ENCODE measurements at places on chromosomes 2 and 18.

DNA sequence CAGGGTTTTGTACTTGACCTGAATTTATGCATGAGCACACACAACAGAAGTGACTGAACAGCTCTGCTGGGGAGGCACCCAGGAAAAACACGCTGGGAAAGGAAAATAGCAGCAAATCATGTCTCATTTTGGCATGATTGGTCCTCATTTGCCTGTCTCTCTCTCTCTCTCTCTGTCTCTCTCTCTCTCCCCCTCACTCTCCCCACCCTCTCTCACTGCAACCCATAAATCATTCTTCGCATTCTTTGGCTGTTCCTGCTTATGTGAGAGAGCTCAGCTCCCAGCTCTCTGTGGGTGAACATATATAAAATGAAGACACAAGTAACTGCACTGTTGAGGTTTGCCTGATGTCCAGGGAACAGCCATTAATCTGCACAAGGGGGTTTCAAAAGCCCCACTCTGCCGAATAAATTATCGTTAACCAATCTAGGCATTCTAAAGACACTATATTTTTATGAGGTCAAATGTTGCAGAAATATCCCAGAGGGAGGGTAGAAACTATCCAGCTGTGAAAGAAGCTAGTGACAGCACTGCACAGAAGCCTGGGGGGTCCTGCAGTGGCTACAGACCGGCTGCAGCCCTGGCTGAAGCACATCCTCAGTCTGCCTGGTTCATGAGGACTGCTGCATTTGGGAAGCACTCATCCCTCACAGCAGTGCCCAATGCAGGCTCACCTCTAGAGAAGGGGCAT, 260.3 kb downstream of the AFF3 start:
- no peak for DNase-seq

- DNase-seq: no peak
Measured at GRCh38 chr2:108073415-108074072, 87.2 kb downstream of the SLC5A7 start.

DNA sequence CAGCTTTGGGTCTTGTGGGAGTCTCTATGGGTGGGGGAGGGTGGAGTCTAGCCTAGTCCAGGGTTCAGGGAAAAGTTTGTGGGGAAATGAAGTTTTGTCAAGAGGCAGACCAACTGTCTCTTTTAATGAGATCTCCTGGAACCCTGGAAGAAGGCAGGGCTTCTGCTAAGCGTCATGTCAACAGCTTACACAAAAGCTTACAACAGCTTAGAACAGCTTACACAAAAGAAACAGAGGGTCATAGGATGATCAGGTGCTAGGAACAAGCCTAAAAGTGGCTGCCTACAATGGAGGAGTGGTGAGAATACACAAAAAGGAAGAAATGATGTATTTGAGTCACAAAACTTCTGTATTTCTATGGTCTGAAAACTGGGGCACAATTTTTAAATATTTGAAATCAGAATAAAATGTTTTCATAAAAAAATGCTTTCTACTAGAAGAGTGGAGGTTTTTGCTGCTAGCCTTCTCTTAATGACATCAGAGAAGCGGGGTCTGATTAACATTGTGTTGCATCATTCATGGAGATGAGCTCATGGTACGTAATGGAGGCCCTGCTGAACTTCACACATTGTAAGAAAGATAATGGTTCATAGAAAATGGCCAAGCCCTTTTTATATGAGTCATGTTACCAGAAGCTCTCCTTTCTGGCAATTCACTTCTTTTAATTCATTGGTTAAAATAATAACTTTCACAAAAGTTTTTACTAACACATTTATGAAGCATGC, 351.0 kb downstream of the PIK3C3 start:
- DNase-seq: no peak

DNA sequence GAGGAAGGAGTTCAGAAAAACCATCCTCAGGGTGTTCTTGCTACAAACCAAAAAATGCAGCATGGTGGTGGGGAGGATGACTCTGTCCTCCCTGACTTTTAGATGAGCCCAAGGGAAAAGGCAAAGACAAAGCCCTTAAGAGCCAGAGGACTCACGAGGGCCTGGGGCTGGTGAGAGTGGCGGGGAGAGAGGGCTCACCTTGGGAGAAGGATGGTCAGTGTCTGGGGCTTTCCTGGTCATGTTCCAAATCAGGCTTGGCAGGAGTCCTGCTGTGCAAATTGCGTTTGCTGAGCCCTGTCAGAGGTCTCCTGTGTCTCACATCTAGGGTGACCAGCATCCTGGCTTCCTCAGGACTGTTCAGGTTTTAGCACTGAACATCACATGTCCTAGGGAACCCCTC, 4.7 kb downstream of the UGT1A1 start:
- no peak for DNase-seq

- DNase-seq: no peak
Measured at GRCh38 chr2:54977149-54977548, 73.1 kb downstream of the RTN4 start.

DNA sequence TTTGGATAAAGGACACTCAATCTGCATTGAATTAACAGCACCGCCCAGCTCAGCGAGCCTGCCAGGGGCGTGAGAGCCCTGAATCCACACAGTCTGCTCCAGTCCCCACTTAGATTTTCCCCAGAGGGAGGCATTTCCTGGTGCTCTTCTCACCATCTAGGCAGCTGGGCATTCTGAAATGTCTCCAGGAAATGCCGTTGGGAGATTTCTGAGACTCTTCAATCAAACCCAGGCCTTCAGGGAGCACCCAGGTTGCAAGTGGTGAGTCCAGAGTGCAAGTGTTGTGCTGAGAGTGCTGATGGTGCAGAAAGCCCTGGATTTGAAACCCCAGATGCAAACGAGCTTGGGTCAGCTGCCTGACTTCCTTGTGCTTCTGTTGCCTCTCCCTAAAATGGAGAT, 23.4 kb upstream of the TMEM37 start:
- DNase-seq: no peak

DNA sequence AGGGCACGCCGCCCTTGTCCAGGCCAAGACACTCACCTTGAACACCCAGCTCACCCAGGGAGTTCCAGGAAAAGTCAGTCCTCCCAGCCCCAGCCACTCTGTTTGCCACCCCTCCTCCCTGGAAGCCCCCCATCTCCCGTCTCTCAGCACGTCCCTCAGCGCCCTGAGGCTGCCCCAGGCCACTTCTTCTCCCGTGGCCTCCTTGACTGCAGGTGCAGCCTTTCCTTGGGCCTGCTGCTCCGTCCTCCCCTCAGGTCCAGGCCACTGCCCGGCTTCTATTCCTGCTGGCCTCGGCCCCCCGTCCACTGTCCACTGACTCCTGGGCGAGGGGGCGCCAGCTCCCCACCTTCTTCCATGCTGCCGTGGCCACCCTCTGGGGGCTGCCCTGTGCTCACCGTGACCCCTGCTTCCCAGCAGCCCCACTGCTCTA, 239.1 kb downstream of the HDAC4 start:
- DNase-seq: no peak

All from LoVo (cell line).